ENCODE measurements at places on chromosomes 7 and 10. TPM values are rescaled to one million over a fixed set of nuclear protein-coding genes. Genes with fewer than 3 reads are reported as not detected.

NRAP gene
- polyA plus RNA-seq, result not detected

INMT gene
- polyA plus RNA-seq, result 6.6 TPM

ZCCHC24 gene
- 37.4 TPM for polyA plus RNA-seq

HPS1 gene
- 56.7 TPM for polyA plus RNA-seq

AEBP1 gene
- polyA plus RNA-seq, result 30.7 TPM

NPFFR1 gene
- polyA plus RNA-seq, result not detected

CCDC172 gene
- not detected for polyA plus RNA-seq

PAPSS2 gene
- 51.4 TPM for polyA plus RNA-seq

CPN1 gene
- not detected for polyA plus RNA-seq

HOXA10 gene
- polyA plus RNA-seq, result 0.47 TPM

ELOVL3 gene
- 0.16 TPM for polyA plus RNA-seq
